GM23338 (cell line): ENCODE measurements at places on chromosomes 6 and 20. TPM values are rescaled to one million over a fixed set of nuclear protein-coding genes. Genes with fewer than 3 reads are reported as not detected.

TMEM244 gene
- total RNA-seq, result not detected in 2 replicates

RUNX2 gene
- total RNA-seq, result 0.70 and 1.7 TPM in 2 replicates

KIAA0408 gene
- total RNA-seq, result 4.0 and 7.6 TPM in 2 replicates

DOK5 gene
- total RNA-seq, result 4.9 and 5.0 TPM in 2 replicates

BFSP1 gene
- total RNA-seq, result 4.9 and 5.0 TPM in 2 replicates

FKBP1C gene
- 0.19 and 0.35 TPM in 2 replicates for total RNA-seq

RALGAPB gene
- 39.1 and 40.4 TPM in 2 replicates for total RNA-seq

ULBP1 gene
- 1.0 and 1.7 TPM in 2 replicates for total RNA-seq

MYO6 gene
- total RNA-seq, result 21.8 and 21.9 TPM in 2 replicates

CST2 gene
- not detected in 2 replicates for total RNA-seq

RRAGD gene
- total RNA-seq, result 20.1 and 22.1 TPM in 2 replicates

SHLD1 gene
- 1.4 and 5.2 TPM in 2 replicates for total RNA-seq
